ENCODE measurements at places on chromosomes 13 and 19.
A peak's percentile ranks its signal among the peaks of the same experiment; 100 is the strongest.

- DNase-seq = no peak
These were observed 955 bp downstream of the IL4I1 start for GRCh38 chr19:49895566-49896297.

- DNase-seq = no peak
These were observed 77.3 kb downstream of the DHRS12 start for GRCh38 chr13:51726446-51727193.

GRCh38 chr19:38879400-38879751 is 1.3 kb upstream of the RINL start:
- DNase-seq = no peak

DNA sequence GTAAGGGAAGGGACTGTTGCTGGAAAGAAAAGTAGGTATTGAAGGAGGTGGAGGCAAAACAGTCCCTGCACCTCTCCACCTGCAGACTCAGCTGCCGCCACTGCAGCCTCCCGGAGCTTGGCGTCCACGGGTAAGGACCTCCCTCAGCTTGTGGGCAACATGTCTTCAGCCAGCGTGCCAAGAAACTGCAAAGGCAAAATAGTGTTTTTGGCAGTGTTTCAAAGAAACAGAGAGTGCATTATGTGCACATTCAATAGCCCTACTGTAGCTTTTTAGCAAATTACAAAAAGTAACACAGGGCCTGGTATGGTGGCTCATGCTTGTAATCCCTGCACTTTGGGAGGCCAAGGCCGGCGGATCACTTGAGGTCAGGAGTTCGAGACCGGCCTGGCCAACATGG is 57.4 kb downstream of the ATP11A start:
- DNase-seq = no peak

DNA sequence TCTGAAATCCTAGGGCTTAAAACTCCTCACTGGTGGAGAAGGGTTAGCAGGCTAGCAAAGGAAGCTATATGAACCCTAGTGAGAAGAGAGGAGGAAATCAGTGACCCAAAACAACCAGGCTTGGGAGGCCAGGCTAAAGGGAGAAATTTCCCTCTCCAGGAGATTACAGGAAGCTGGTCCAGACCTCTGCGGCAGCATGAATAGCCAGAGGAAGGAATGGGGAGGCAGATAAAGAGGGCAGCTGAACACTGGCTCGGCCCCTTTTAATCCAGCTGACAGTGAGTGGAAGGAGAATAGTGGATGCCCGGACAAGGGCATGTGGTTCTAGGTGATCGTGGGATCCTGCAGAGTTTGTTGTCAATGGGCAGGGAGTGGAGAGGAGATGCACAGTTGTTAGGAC is 130.6 kb downstream of the COG6 start:
- DNase-seq = no peak

- no peak for DNase-seq
These were observed 308.3 kb downstream of the TBC1D4 start for GRCh38 chr13:75173457-75174356.

- DNase-seq = no peak
These were observed 5.0 kb downstream of the PTOV1 start for GRCh38 chr19:49855676-49856573.

- DNase-seq = no peak
These were observed 12.4 kb downstream of the HNRNPM start for GRCh38 chr19:8457209-8457608.

GRCh38 chr13:73412933-73413332 is 354.1 kb downstream of the KLF5 start:
- no peak for DNase-seq

DNA sequence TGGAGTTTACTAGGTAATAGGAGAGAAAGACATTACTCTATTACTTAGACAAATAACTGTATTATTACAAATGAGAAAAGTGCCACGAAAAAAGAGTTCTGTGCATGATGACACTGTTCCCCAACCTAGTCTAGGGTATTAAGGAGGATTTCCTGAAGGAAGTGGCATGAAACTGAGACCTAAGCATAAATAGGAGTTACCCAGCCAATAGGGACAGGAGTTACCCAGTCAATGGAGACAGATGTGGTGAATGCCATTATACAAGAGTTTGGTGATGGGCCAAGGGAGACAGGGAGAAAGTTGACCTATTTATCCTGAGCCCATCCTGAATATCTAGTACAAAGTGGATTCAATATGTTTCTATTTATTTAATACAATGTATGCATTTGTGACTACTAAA is 65.4 kb downstream of the KL start:
- DNase-seq = no peak

- DNase-seq = no peak
These were observed 128.6 kb downstream of the DLEU7 start for GRCh38 chr13:50714891-50715290.

DNA sequence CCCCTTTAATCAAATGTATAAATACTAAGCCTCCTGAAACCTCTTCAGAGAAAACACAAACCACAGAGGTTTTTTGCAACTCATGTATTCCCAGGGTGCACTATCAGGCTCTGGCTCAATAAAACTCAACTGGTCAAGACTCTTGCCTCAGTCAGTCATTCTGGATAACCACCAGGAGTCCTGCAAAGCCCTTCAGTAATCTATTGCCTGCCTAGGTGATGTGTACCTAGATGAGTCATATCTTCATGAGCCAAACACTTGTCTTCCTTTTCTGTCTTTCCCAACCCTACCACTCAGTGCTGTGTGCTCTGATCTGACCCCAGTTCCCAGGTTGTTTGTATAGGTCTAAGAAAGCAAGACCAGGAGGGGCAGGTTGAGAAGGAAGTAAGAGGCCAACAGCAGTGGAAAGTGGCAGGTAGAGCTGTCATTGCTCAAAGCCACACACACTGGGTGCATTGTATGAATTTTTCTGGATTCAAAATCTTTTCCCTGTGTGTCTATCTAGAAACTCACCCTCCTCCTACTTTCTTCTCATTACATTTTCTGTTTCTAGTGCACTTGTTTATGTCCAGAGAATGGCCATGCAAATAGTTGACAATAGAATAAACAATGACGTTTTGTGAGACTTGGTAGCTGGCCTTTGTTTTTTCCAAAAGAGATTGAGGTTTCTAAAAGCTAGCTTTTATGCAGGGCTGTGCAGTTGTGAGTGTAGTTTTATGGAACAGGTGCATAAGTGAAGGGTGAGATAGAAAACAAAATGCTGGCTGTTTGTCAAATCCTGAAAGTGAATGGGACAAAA is 48.1 kb downstream of the PSG1 start:
- no peak for DNase-seq

GRCh38 chr13:94400874-94401273 is 78.6 kb downstream of the DCT start:
- no peak for DNase-seq

GRCh38 chr13:89082623-89083022 is 1411.5 kb downstream of the SLITRK5 start:
- DNase-seq = no peak

DNA sequence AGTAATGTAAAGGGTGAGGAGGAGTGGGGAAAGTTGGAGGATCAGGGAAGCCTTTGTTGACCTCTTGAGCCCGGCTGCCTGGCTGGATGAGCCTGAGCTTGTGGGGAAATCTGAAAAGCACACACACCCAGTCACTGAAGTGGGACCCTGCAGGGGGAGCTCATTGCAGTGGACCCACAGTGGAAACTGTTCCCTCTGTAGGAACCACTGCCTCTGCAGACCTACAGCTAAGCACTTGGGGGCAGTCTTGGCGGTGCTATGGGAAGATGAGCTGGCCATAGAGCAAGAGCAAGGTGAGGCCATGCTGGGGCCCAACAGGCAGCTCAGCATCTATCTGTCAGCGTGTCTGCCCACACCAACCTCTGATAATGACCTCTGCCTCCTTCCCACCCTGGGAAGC is 294.8 kb downstream of the TSHZ3 start:
- DNase-seq = no peak

DNA sequence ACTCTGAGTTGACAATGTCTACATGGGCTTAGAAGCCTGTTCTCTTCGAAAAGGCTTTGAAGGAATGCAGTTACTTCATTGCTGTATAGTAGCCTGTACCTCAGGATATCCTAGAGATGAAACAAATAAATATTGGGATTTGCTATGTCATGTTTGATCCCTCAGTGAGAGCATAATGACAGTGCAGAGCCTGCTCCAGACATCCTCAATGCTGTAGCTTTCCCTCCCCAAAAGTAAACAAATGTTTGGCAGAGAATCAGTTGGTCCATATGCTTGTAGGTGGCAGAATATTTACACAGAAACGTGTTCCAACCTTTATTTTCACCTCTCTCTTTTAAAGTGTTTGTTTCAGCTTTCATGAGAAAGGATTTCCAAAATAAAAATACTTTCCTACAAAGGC is 515.3 kb upstream of the SGCG start:
- DNase-seq = no peak

GRCh38 chr19:37933937-37934358 is 26.9 kb downstream of the SIPA1L3 start:
- DNase-seq = no peak

- no peak for DNase-seq
These were observed 28.9 kb upstream of the MED4 start for GRCh38 chr13:48123812-48124211.

GRCh38 chr13:44385847-44386246 is 12.2 kb downstream of the SERP2 start:
- no peak for DNase-seq

GRCh38 chr19:49499030-49499670 is 2.9 kb downstream of the RPS11 start:
- no peak for DNase-seq

- DNase-seq = no peak
These were observed 10.2 kb downstream of the UTP14C start for GRCh38 chr13:52034616-52035226.

DNA sequence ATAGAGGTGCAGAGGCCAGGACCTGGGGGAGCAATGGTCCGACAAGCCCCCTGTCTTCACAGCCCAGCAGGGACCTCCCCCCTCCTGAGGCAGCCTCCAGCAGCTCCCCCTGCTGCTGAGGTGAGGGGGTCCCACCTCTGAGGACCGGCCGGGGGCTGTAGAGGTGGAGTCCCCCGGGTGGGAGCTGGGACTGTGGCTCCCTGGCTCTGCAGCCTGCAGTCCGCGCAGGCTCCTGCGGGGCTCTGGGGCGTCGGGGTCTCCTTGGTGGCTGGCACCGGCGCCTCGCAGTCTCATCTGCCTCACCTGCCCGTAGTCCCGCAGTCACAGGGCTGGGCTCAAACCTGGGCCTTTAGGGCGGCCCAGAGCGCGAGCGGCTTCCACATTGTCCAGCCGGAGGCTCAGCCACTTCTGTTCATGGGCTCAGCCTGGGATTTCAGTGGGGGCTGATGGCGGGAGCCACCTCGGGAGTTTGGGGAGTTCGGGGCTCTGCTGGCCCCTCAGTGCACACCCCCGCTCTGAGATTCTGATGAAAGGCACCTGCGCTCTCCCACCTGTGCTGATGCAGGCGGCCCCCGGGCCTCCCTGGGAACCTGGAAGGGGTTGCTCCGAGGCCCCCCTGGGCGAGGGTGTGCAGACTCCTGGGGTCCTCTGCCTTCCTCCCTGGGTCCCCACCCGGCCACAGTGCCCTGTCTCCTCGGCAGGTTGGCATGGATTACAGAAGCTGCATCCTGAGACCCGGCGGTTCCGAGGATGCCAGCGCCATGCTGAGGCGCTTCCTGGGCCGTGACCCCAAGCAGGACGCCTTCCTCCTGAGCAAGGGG is 7.0 kb upstream of the ZNF554 start:
- DNase-seq = no peak

DNA sequence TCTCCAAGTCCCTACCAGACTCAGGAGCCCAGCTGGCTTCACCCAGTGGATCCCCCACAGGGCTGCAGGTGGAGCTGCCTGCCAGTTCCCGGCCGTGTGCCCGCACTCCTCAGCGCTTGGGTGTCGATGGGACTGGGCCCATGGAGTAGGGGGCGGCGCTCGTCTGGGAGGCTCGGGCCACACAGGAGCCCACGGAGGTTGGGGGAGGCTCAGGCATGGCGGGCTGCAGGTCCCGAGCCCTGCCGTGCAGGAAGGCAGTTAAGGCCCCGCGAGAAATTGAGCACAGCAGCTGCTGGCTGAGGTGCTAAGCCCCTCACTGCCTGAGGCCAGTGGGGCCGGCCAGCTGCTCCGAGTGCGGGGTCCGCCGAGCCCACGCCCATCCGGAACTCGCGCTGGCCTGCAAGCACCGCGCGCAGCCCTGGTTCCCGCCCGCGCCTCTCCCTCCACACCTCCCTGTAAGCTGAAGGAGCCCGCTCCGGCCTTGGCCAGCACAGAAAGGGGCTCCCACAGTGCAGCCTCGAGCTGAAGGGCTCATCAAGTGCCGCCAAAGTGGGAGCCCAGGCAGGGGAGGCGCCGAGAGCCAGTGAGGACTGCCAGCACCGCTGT is 1771.1 kb downstream of the OLFM4 start:
- DNase-seq = no peak

GRCh38 chr13:73661687-73662425 is 472.3 kb downstream of the KLF12 start:
- no peak for DNase-seq

GRCh38 chr13:32022311-32022710 is 9.3 kb upstream of the FRY start:
- peak; percentile 49 for DNase-seq

DNA sequence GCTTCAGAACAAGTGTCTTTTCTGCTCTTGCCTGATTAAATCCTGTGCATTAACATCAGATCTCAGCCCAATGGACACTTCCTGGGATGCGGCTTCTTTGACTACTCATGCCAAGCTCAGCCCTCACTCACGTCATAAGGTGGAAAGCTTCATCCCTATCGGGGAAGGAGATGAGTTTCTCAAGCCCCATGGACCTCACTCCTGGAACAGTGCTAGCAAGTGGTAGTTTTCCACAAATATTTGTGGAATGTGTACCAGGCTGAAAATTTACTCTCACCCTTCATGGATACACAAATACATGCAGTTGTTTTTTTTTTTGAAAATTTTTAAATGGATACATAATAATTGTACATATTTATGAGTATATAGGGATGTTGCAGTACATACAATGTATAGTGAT is 34.6 kb upstream of the FARP1 start:
- no peak for DNase-seq

DNA sequence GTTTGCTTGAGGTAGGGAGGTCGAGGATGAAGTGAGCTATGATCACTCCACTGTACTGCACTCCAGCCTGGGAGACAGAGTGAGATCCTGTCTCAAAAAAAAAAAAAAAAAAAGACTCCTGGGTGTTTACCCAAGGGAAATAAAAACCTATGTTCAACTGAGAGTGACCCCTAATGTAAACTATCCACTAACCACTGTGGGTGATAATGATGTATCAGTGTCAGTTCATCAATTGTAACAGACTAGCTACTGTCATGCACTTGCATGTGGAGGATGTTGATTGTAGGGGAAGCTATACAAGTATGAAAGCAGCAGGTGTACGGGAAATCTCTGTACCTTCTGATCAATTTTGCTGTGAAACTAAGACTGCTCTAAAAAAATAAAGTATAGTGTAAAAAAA is 2.6 kb upstream of the CIB3 start:
- no peak for DNase-seq

- no peak for DNase-seq
These were observed 826.0 kb upstream of the PRR20A start for GRCh38 chr13:56314765-56315164.

- no peak for DNase-seq
These were observed 391.6 kb downstream of the HS6ST3 start for GRCh38 chr13:96481482-96481881.

DNA sequence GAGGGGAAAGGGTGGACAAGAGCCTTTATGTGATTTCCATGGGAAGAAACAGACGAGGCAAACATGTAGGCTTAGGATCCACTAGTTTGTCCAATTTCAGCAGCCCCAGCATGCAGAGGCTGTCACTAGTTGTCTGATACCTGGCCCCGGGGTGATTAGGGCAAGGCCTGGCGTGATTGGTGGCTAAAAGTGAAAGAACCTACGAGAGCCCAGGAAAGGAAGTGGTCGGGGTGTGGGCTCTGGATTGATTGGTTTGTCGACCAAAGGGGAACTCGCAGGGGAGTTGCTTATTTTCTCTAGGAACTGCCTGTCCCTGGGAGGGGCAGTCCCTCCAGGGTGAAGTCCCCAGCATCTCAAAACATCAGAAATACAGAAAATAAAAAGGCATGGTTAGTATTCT is 64.2 kb upstream of the UQCRFS1 start:
- no peak for DNase-seq

Measured in uterus (tissue), 4 donors.